ENCODE measurements at places on chromosomes 6 and 20. TPM values are rescaled to one million over a fixed set of nuclear protein-coding genes. Genes with fewer than 3 reads are reported as not detected.

The LHFPL5 gene
- not detected for total RNA-seq

The FAM162B gene
- 2.8 TPM for total RNA-seq

The RBM12 gene
- 61.5 TPM for total RNA-seq

The CUL9 gene
- 10.9 TPM for total RNA-seq

The BHLHE23 gene
- not detected for total RNA-seq

The ESR1 gene
- 4.4 TPM for total RNA-seq

The TRIM10 gene
- not detected for total RNA-seq

The GPX5 gene
- not detected for total RNA-seq

The SEMG1 gene
- not detected for total RNA-seq

The ARHGAP40 gene
- not detected for total RNA-seq

The AVP gene
- total RNA-seq, result not detected

The NELFE gene
- total RNA-seq, result 52.3 TPM

The CST7 gene
- total RNA-seq, result 0.62 TPM

The SERAC1 gene
- 8.9 TPM for total RNA-seq

The SIRPD gene
- total RNA-seq, result not detected

The ECT2L gene
- not detected for total RNA-seq

The CFB gene
- total RNA-seq, result 3.3 TPM

The LGSN gene
- total RNA-seq, result not detected

The IRAK1BP1 gene
- total RNA-seq, result 1.8 TPM

The KIF13A gene
- total RNA-seq, result 70.4 TPM

The LPA gene
- not detected for total RNA-seq

GRCh38 chr20:36441027-36441414, 100.3 kb upstream of the MYL9 start:
- DNase-seq, result no peak

DNA sequence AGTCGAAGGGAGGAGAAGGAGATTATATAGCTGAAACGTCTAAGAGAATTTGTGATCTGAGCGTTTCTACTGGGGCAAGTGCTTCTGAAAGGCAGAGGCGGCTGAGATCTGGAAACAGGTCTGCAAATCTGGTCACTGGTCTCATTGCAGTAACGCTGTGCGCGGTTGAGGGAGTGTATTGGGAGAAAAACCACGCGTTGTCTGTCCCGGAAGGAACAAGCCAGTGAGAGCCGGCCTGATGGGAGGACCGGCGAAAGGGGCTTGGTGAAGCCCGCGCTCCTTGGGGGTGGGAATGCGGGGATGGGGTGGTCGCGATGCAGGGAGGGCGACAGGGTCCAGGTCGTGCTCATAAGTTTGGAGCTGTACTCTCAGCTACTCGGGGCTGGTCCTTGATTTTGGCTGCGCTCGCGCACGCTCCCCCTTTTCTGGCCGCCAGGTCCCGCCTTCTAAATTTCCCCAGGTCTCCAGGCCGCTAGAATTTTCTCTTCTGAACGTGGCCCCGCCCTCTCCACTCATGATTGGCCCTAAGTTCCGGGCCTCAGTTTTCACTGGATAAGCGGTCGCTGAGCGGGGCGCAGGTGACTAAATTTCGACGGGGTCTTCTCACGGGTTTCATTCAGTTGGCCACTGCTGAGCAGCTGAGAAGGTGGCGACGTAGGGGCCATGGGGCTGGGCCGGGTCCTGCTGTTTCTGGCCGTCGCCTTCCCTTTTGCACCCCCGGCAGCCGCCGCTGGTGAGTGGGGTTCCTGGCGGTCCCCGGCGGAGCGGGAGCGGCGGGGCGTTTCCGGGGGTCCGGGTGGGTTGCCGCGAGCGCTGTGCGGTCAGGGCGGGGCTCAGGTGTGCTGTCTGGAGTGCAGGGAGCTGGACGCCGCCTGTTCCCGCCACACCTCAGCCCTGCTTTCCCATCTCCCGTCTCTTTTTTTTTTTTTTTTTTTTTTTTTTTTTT, at the start of gene MICB:
TSS of gene MICB (plus strand) at position 615 of the 946 bp plus-strand sequence. CDS start at position 664, 49 bp downstream.
- peak; percentile 77 for DNase-seq

- DNase-seq, result no peak
Observed at GRCh38 chr20:21708738-21709534, 3.5 kb downstream of the PAX1 start.

DNA sequence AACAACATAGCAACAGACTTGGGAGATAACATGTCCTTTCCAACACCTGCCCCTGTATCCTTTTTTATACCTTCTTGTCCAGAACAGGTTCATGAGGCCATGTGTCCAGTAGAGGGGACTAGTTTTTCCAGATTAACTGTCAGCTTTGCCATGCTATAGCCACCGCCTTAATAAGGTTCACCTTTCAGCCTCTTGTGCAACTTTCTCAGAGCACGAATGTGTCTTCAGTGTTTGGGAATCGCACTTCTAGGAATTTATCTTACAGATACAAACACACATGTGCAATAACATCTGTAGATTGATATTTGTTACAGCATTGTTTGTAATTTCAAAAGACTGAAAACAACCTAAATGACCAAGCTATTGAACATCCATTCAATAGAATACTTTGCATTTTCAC, 21.4 kb downstream of the NCR2 start:
- no peak for DNase-seq

- DNase-seq, result no peak
Observed at GRCh38 chr20:50359607-50360217, 150.5 kb upstream of the PTPN1 start.

GRCh38 chr6:24931296-24931695, 4.5 kb downstream of the RIPOR2 start:
- DNase-seq, result no peak

DNA sequence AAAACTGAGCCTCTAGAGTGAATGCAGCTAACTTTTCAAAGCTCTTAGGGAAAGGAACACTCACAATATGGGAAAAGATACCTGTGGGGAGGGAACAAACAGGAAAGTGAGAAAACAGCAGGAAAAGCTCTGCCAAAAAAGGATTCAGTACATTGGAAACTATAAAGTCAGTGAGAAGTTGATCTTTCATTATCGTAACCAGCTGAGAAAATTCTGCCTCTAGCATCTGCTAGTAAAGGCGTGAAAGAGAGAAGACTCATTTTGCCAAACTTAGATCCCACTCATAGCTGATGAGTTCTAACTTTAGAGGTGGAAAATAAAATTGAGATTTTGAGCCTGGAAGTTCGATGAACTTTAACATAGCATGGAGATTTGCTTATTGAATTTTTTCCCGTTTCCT, 321.8 kb upstream of the RNF217 start:
- no peak for DNase-seq

- DNase-seq, result no peak
Observed at GRCh38 chr20:34260208-34260942, 19.2 kb downstream of the ASIP start.

- no peak for DNase-seq
Observed at GRCh38 chr6:145071836-145072235, 663.5 kb downstream of the EPM2A start.

DNA sequence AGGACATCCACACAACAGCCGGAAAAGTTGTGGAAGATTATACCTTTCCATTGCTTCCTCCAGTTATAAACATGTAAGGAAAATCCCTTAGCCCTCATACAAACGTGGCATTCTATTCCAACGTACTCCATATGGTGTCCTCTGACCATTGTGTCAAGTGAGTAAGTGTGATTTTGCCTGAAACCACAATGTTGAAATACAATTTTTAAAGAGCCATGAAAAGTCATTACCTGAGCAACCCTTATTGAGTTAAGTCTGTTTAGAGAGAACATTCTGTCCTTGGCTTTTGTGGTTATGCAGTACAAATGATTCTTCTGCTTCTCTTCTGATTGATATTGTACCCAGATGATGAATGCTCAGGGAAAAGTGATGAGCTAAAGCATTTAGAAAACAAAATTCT, 530.1 kb downstream of the HAO1 start:
- DNase-seq, result no peak

DNA sequence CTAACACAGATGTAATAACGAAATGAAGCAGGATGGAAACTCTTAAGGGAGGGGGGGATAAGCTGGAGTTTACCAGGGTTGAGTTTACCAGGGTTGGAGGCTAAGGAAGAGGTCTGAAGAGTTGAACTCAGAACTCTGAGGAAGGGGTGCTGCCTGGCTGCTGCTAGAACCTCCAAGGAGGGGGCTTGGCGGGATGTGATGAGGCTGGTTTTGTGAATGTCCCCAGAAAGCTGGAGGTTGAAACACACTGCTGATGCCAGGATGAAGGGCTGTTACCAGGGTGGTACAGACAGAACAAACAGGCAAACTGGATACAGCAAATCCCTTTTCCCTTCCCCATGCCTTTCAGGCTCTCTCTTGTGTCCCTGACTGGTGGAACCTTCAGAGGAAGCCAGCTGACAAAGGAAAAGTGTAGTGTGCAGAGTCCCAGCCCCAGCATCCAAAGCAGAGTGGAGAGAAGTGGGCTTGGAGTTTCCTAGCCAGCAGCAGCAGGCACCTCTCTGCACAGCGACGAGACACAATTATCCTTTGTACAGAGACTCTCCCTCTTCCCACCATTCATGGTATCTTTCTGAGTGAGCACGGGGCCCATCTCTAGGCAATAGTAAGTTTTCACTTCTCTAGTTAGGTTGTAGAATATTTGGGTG, 23.7 kb downstream of the UBE2V1 start:
- no peak for DNase-seq

DNA sequence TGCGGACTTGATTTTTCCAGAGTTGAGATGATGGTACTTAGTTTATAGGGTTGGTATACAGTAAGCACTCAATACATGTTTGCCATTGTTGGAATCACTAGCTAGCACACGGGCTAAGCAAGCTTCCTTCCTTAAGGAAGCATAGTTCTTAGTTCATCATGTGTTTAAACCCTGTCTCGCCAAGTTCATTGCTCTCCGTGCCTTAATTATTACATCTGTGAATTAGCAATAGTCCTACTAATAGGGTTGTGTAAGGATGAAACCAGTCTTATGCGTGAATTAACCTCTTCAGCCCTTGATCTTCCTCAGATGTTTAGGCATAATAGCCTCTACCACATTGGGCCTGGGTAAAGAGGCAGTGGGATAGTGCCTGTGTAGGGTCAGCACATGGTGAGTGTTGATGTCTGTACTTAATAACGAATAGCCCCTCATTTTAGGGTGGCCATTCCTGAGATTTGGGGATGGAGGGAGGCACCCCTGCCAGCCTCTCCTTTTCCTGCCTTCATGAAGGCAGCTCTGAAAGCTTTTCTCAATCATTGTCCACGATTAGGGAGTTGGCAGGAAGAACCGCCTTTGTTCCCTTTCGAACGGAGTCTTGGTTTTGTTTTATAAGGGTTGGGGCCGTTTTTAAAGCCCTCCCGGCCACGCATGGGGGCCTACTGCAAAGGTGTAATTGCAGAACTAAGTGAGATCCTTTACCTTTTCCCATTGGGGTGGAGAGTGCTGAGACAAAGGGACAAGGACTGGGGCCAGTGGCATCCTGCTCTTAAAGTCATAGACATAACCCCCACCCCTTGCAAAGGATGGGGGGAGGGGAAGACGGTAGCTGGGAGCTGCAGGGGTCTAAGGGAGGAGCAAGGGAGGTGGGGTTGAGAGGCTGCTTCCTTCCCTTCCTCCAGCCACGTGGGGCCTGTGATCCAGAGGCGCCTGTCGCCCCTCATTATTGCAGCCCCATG, 2.1 kb downstream of the DNMT3B start:
- DNase-seq, result no peak

- DNase-seq, result peak; percentile 23
Observed at GRCh38 chr20:51732096-51732791, 35.9 kb downstream of the ATP9A start.

- DNase-seq, result no peak
Observed at GRCh38 chr6:78713564-78713963, 153.8 kb upstream of the IRAK1BP1 start.

GRCh38 chr6:170317718-170318117, 11.2 kb downstream of the FAM120B start:
- DNase-seq, result no peak

DNA sequence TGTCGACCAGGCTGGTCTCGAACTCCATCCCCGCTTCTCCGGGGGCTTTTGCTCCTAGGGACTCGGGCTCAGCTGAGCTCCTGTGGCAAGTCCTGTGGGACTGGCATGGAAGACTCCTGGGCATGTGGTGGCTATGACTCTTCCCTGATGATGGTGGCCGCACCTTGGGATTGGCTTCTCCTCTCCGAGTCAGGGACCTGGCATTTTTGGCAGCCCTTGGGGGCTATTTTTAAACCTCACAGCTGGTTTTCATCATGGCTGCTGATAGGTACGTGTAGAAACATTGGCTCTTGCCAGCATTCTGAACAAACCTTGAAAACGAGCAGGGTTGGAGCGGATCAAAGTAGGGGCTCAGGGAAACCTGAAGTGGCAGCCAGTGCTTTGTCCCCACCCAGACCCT, 54.1 kb downstream of the RBM38 start:
- DNase-seq, result peak; percentile 91

GRCh38 chr20:57390604-57391438, at the start of gene RBM38:
TSS of gene RBM38 (plus strand) at chr20:57391396. CDS start at chr20:57391582, 186 bp downstream.
- peak; percentile 77 for DNase-seq

GRCh38 chr6:48426636-48427035, 315.6 kb upstream of the PTCHD4 start:
- no peak for DNase-seq

- DNase-seq, result peak; percentile 36
Observed at GRCh38 chr6:44265722-44266233, 427 bp upstream of the NFKBIE start.

- DNase-seq, result no peak
Observed at GRCh38 chr6:46746696-46747095, at the start of gene ANKRD66. TSS of gene ANKRD66 (plus strand) at chr6:46746933. CDS start at chr6:46751949, 5,016 bp downstream.

- DNase-seq, result no peak
Observed at GRCh38 chr20:5727018-5727515, 23.1 kb upstream of the SHLD1 start.

DNA sequence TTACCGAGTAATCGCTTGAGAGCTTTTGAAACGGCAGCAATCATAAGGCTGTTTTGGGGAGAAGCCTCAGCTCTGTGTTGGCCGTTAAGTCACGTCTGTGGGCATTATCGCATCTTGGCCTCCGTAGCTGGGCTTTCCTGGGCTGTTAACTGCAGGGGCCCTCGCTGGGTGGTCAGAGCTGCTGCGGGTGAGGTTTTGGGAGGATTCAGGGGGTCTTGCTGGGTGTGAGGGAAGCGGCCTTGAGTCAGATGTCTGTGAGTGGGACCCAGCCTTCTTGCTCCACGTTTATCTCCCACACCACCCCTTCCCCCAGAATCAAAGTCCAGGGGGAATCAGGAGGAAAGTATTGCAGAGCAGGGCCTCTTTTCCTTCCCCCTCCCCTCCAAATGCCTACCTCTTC, 3.2 kb upstream of the APCDD1L start:
- no peak for DNase-seq

GRCh38 chr6:156434795-156435190, 342.4 kb upstream of the ARID1B start:
- no peak for DNase-seq

DNA sequence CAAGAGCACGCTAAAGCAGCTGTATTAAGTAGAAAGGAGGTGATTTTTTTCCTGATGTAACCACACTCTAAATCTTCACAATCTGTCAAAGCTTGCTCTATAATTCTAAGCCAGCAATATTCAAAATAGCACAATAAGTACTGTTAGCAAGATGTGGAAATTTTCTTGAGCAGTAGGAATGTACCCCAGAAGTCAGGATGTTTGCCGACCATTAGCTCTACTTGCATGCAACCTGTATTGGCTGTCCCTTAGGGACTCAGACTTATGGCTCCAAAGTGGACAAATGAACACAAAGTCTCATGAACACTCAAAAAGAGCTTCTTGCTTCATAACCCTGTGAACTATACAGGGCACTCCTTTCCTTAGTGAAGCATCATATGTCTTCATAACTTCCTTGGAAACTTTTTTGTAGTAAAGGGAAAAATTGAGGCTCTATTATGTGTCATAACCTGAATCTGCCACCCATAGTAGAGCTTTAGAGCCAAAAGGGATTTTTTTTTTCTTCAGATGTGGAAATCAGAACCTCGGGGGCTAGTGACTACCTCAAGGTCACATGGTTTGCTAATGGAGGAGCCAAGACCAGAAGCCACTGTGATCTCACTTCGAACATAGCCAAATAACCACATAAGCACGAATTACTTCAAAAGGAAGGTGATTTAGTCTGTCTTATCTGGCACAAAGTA, 54.5 kb downstream of the ADGRG6 start:
- DNase-seq, result no peak
